ENCODE measurements at places on chromosomes 1 and 21.

DNA sequence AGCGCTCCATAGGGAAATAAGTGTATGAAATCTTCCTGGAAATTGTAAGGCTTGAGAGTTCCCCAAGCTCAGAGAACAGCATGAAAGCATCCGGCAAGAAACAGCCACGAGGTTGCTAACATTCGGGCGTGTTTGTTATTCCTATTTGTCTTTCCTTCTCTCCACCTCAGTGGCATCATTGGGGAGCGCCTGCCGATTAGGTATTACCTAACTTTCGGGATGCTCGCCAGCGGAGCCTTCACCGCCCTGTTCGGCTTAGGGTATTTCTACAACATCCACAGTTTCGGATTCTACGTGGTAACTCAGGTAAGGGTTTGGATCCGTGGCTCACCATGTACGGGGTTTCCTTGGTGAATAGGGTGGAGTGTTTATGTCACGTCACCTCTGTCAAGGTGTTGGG lies 25.7 kb downstream of the SLC37A1 start:
- DNase-seq = no peak

DNA sequence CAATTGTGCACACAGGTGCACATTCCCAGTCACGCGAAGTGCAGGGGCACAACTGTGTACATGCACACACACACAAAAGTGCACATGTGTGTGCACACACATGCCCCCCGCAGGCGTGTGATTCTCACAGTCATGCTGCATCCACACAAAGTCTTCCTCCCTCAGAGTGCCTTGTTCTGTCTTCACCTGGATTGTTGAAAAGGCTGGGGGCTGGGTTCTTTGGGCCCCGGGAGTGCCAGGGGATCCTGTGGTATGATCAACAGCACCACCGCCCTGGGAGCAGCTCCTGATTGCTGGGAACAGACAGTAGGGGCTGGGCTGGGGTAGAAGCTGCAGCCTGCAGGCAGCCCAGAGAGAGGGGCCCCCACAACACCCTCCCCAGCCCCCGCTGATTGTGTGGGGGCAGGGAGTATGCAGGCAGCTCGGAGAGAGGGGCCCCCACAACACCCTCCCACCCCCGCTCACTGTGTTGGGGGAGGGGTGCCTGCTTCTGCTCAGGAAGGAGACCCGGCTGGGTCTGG lies 3.4 kb downstream of the COL18A1 start:
- peak; percentile 44 for DNase-seq

- DNase-seq = no peak
Observed at GRCh38 chr1:236659792-236660587, 26.3 kb upstream of the ACTN2 start.

DNA sequence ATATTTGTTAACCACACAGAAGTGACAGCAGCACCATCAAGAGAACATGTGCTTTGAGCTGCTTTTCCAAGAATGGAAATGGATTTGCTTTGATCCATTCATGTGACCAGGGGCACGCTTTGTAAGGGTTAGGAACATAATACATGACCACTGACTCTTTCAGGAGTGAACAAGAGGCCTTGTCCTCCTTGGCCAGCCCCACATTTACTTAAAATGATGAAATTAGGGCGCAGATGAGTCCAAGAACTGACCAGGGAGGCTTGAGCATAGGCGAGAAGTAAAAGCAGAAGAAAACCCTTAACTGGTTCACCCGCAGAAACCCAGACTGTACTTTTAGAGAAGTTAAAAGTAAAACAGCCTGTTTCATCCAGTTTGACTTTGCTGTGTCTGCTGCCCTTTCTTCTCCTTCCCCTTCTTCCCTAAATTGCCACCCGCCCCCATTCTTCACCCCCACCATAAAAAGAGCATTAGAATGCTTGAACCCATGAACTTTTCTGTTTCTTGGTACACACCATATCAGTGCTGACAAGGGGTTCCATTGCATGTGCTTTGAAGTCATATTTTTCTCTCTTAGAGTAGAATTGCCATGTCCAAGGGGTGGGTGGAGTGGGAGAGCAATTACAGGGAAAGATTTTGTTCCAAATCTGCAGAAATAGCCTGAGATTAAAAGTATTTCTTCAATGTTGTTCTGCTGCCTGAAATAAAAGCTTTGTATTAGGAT lies 2.6 kb upstream of the GLUL start:
- no peak for DNase-seq

GRCh38 chr1:57106296-57106695 lies 140.5 kb upstream of the C8B start:
- no peak for DNase-seq

DNA sequence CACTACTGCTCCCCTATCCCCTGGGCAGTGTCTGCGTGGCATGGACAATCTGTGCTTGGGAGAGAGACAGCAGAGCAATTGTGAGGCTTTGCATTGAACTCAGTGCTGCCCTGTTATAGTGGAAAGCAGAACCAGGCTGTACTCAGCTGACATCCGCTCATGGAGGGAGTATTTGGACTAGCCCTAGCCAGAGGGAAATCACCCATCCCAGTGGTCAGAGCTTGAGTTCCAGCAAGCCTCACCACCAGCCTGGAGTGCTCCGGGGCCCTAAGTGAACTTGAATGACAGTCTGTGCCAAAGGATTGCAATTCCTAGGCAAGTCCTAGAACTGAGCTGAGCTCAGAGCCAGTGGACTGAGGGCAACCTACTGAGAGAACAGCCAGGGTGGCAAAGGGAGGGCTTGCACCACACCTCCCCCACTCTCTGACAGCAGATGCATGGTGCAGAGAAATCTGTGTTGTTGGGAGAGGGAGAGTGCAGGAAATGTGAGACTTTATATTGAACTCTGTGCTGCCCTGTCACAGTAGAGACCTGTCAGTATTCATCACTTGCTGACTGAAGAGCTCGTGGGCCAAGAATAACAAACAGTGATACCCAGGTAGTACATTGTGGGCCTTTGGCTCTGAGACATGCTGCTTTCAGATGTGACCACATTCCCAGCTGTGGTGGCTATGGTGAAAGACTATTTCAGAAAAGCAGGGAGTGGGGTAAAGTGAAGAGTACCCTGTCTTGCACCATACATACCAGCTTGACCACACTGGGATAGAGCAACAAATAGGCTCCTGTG lies 107.7 kb upstream of the SLC5A9 start:
- no peak for DNase-seq

DNA sequence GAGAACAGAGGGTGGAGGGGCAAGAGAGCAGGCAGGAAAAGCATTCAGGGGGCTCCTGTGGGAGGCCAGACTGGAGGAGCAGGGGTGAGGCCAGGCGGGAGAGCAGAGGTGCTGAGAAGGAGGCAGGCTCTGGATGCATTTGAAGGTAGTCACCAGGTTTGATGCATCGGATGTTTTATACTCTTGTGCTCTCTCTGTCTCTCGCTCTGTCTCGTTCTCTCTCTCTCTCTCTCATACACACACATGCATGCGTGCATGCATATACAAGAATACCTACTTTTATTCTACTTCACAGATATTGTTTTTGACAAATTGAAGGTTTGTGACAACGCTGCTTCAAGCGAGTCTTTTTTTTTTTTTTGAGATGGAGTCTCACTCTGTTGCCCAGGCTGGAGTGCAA lies 15.0 kb upstream of the ITPKB start:
- no peak for DNase-seq

- no peak for DNase-seq
Observed at GRCh38 chr1:55580845-55581332, 365.7 kb upstream of the USP24 start.

GRCh38 chr1:90839323-90839722 lies 122.2 kb upstream of the BARHL2 start:
- DNase-seq = no peak

DNA sequence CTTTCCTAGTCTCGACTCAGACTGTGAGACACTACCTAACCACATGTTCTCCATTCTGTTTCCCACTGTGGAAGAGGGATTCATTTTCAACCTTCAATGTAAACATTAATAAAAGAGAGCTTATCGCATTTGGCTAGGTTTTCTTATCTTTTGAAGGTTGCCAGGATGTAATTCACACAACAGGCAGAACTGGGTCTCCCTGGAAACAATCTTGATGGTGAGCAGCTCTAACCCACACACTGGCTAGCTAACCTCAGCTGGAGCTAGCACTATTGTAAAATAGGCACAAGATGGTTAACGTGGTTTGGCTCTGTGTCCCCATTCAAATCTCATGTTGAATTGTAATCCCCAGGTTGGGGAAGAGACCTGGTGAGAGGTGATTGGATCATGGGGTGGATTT lies 75.1 kb downstream of the ZSCAN20 start:
- no peak for DNase-seq

DNA sequence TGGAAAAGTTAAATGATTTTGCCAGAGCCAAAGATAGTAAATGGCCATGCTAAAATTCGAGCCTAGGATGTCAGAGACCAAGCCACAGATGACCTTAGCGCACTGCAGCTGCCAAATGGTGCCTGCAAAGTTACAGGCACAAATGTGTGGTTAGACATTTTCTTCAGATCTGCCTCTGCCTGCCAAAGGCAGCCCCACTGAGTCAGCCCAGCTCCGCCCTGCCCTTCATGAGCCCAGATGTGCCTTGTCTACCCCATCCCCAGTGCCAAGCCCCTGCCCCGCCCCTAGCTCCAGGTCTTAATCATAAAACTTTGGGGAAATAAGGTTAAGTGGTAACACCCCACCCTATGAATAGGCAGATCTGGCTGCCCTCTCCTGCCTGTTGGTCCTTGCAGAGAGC lies 105.9 kb downstream of the DTL start:
- DNase-seq = no peak

- no peak for DNase-seq
Observed at GRCh38 chr1:194117582-194117981, 931.2 kb upstream of the B3GALT2 start.

DNA sequence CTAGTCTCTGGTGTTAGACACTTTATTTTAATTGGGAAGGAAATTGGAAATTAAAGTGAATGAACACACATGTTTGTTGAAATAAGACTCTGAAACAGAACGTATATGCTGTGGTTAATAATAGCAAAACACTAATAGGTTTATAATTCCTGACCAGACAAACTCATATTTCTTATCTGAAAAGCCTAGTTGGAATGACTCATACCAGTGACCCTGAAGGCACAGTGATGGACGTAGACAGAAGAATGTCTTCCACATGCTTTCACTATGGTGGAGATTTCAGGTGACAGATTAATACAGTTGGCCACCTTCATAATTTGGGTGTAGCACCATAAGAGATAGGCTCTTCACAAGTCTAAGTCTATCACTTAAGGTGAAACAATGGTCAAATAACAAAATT lies 83.0 kb upstream of the COL11A1 start:
- no peak for DNase-seq

DNA sequence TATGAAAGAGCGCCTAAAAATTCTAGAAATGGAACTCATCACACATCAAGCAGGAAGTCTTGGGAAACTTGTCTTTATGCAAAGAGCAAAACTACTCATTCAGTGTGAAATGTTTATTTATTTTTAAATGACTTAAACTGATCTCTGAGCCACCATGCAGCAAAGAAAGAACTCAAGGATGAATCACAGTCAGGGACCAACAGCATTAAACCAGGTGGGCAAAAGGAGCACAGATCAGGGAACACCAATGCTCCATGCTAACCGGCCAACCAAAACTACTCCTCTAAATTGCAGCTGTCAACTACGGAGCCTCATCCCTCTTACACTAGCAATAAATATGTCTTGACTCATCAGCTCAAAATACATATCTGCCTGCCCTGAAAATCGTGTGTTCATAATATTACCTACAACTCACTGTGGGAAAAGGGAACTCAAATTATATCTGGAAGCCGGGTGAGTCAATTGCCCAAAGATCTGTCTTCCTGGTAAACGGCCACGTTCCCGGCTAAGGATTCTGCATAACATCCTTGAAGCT lies 129.2 kb downstream of the PTPN14 start:
- no peak for DNase-seq

DNA sequence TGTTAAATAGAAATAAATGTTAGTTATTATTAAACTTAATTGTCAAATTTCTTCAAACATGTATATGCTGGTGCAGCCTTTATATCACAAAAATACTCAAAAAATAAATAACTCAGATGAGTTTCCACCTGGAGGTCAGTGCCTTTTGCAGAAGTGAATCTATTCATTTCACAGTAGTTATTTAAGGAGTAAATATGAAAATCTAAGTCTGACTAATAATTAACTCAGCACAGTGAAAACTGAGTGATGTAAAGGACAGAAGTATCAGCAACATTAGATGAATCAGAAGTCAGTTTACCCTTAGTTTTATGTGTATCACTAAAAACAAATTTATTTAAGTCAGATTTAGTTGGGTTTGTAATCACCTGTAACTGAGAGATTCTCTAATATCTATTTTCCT lies 2135.4 kb downstream of the MRPL39 start:
- DNase-seq = no peak

GRCh38 chr1:234554218-234554697 lies 55.7 kb downstream of the IRF2BP2 start:
- peak; percentile 54 for DNase-seq

DNA sequence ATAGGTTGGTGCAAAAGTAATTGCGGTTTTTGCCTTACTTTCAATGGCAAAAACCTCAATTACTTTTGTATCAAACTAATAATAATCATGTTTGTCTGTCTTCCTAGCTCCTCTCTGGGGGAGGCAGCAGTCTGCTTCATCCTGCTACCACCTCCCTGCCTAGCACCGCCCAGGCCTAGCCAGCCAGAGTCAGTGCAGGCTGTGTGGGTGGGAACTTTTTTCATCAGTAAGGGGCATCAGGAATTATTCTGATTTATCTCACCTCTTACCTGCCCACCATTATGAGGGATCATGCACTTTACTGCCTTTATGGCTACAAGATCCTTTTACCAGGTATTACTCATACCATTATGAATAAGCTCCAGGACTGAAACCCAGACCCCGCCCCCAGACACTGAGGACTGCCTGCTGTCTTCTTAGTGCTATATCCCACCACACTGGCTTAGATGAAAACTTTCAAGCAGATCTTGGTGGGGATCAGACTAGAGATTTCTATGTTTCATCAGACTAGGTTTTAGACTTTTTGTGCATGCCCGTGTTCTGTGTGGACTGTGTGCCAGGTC lies 116.4 kb downstream of the PBX1 start:
- no peak for DNase-seq

DNA sequence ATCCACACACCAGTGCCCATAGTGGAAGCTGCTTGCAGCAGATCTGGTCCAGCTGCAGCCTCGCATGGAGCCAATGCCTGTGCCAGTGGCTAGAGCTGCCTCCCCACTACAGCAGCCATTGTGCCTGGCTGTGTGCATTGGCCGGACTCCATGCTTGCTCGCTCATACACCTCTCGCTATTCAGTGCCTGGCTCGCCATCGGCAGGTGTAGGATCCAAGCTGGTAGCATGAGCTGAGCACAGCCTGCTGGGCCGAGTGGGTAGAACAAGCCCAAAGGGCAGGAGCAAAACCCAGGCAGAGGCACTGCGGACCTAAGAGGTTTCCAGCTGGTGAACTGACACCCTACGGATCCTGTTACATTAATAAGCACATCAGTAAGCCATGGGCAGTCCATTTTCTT lies 1184.1 kb downstream of the AMY1C start:
- no peak for DNase-seq

GRCh38 chr1:186950547-186950946 lies 121.8 kb downstream of the PLA2G4A start:
- no peak for DNase-seq

GRCh38 chr1:166603296-166603695 lies 236.0 kb upstream of the POGK start:
- DNase-seq = no peak

- no peak for DNase-seq
Observed at GRCh38 chr1:162765788-162766187, 24.7 kb upstream of the HSD17B7 start.
